ENCODE measurements at places on chromosomes 5 and 9.

DNA sequence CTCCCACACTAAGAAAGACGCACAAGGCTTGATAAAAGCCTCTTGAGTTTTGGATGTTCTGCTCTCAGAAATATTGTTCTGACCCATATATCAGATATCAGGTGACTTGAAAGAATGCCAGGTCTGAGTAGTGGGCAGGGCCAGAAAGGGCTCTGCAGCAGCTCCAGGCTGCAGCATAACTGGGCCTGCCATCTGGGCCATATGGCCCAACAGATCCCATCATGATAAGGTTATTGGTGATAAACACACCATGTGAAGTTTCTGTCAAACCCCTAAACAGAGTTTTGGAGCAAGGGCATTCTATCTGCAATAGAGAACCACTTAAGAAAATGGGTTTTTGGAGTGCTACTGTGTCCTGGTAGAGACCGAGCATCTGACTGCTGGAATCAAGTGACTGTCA lies 29.8 kb upstream of the NPM1 start:
- no peak for DNase-seq

GRCh38 chr5:1300581-1301083 lies 5.8 kb upstream of the TERT start:
- DNase-seq, result no peak

DNA sequence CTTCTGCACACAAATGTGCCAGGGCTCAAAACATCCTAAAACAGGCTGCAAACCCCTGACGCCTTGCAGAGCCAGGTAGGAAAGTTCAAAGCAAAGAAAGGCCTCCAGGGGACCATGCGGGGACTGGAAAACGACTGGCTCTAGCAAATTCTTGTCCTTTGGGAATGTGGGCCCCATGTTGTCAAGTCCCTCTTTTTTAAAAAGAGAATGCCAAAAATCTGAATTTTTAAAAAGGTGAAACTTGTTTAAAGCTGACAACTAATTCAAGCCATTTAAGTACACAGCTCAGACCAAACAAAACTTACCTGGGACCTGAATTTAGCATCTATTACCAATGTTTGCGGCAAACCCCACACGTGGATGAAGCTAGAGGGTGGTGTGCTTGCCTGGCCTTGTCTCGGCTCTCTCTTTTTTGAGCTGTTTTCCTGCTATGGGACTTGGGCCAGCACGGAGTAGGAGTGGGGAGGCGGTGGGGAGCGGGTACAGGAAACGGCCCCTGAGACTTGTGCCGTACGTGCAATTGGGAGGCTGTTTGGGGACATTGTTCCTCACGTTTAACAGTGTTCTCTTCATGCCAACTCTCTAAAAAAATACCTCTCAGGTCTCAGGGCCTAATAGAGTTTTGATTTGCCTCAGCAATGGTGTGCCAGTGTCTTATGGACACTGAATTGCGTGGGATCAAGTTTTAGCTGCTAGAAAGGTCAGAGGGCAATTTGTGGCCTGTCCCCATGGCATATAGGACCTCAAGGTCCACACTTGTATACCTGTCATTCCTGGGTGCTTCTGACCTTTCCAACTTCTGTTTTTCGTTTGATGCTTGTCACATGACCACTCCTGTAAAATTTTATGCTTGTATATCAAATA lies 15.1 kb upstream of the PHF19 start:
- no peak for DNase-seq

DNA sequence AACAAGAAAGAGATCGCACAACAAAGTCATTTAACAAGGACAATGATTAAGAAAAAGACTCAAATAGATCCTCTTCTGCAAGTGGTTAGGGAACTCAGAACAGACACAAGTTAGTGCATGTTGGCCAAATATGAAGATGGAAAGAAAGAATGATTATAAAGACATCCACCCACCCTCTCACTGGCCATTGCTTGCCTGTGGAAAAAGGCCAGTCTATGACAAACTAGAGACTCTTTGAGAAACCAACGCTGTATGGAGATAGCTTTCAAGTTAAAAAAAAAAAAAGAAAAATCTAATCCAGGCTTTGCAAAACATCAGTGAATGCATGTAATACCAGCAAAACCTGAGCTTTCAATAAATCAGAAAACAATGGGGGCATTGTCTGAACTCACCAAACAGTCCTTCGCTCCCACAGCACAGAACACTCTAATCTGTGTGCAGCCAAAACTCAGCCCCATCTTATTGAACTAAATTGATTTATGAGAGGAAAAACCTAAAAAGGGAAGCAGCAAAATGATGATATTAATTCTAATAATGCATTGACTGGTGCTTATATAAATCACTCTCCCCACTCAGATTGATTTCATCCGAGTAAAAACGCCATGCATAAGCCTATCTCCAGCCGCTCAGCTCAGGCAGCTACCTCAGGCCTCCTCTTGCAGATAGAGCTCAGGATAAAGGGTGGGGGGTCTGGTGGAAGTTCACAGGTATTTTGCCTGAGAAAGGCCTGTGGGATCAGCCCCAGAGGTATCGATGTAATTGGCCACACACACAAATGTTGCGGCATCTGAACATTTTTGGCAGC lies 547.1 kb downstream of the CCDC171 start:
- DNase-seq, result no peak

DNA sequence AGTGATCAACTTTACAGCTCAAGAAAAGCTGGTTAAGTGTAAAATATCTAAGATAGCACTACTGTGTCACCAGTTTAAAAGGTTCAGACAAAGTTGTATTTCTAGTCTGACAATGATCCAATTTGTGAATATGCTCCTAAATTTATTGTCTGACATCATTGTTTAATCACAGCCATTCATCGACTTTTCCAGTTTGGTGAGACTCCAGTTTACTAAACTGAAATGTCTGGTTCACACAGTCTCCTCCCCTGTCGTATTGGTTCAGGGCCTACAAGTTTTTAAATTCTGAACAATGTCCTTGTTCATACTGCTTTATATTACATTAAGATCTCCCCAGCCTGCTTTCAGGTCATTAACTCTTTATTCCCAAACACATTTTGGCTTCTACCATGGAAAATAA lies 161.4 kb downstream of the CHSY3 start:
- no peak for DNase-seq

DNA sequence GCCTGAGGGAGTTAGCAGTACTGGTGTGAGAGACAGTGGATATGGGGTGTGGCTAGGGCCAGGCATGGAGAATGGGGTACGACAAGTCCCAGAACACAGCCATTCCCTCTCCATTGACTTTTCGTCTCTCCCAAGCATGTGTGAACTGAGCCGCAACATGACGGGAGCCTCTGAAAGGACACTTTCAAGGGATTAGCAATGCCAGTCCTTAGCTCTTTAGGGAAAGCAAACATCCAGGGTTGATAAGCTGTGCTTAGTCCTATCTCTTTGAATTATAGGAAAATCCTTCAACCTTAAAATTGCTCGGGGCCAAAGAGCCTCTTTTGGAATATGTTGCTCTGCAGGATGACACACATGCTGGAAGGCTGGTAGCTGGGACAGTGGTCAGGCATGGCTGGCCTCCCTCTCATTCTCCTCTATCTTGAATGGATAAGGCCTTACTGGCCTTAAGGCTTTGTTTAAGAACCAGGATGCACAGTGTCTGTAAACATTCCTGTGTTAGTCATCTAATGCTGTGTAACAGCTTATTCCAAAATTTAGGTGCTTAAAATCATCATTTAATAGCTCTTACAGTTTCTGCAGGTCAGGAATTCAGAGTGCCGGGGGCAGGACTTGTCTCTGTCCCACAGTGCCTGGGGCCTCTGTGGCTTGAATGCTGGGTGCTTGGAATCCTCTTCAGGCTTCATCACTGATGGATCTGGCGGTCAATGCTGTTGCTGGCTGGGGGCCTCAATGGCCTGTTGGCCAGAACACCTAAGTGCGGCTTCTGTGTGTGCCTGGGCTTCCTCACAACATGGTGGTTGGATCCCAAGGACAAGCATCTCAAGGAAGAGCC lies 95.3 kb downstream of the PTTG1 start:
- DNase-seq, result no peak

- DNase-seq, result peak; percentile 33
Observed at GRCh38 chr5:124743602-124744169, 2.8 kb downstream of the ZNF608 start.

DNA sequence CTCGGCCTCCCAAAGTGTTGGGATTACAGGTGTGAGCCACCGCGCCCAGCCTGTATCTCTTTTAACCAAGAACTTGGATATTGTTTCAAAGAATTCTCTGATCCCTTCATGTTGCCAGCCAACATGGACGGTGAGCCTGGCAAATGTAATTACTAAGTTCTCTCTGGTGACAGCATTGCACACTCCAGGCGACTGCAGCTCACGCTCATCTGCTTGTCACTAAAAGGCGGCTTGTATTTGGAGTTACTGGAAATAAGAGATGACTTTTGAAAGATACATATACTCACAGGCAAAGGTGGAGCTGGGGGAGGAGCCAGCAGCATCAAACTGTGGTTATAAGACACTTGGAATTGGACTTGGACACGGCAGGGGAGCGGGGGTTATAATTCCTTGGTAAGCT lies 172.3 kb downstream of the SLIT3 start:
- no peak for DNase-seq

GRCh38 chr5:401146-402034 lies 41.6 kb upstream of the EXOC3 start:
- no peak for DNase-seq

GRCh38 chr9:22169727-22170503 lies 160.8 kb upstream of the CDKN2B start:
- DNase-seq, result no peak

DNA sequence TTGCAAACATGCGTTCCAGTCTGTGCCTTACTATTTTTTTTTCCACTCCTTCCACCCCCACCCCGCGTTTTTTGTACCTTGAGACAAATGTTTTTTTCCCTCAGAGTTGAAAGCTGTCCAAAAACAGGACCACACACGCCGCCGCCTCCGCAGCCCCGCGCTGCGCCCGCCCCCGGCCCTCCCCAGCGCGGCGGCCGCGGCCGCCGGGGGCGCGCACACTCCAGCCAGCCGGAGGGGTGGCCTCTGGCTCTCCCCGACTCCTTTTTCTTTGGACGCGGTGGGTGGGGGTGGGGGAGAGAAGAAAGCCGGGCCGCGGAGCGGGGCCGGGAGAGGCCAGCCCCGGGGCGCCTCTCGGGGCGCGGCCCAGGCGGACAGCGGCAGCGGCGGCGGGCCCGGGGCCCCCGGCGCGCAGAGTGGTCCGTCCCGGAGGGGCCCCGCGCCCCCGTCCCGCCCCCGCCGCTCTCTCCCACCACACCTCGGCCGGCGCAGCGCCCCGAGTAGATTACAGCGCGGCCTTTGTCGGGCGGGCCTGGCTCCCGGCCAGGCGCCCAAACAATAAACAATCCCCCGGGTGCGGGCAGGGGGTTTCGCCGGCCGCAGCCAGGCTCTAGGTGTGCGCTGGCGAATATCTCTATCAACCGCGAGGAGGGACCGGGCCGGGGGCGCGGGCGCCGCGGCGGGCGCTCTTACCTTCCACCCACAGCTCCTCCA lies 10.9 kb downstream of the PTCH1 start:
- DNase-seq, result no peak

- DNase-seq, result no peak
Observed at GRCh38 chr9:4397917-4398316, 92.4 kb upstream of the SLC1A1 start.

- DNase-seq, result no peak
Observed at GRCh38 chr9:114117996-114118830, 19.1 kb upstream of the KIF12 start.

DNA sequence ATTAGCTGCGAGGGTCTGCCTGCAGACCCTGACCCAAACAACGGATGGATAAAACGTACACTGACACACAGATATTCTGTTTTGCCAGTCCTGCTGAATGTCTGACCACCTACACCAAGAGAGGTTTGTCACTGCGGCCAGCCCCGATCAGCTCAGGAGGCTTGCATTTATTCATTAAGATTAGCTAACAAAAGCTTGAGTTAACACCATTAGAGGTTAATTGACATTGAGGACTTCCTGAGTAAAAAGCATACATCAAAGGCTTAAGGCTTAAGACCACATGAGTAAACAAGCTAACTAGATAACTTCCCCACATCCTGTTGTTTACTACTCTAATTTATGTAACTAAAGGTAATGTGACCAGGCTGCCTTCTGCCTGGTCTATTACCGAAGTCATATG lies 198.1 kb upstream of the TRPC7 start:
- no peak for DNase-seq

DNA sequence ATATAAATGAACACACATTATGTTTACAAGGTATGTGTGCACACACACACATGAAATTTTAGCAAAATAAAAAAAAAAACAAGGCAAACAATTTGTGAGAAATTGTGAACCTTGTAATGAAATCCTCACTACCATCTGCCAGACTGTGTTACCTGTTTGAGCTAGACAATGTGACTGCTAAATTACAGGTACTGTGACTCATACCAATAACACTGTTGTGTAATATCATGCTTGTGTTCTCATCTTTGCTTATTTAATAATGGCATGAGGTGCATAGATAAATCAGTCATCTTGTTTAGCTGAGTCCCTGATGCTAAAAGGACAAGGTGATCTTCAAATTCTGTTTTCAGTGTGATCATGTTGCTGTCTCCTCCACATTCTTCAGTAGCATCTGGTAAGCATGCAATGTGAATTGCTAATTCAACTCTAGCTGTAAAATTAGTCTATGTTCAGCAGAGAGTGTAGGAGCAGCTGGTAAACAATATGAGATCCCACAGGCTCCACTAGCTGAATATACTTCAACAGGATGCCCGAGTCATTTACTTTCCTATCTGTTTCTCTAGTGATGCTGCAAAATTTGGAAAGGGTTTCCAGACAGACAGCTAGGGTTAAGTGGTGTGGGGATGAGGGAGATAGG lies 966.3 kb upstream of the C9orf72 start:
- peak; percentile 58 for DNase-seq

DNA sequence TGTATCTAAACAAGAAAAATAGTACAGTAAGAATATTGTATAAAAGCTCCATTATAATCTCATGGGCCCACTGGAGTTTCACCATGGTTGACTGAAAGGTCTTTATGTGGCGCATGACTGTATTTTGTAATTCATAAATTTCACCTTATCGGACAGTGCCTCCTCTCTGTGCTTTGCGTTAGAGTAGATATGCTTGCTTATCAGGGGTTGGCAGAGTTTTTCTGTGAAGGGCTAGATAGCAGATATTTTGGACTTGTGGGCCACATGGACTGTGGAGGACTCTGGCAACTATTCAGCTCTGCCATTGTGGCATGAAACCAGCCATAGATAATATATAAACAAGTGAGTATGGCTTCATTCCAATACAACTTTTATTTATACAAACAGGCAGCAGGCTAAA lies 23.2 kb downstream of the GAPVD1 start:
- no peak for DNase-seq
